Neural crest cell (in vitro differentiated cells): ENCODE measurements at places on chromosomes 6 and 20. TPM values are rescaled to one million over a fixed set of nuclear protein-coding genes. Genes with fewer than 3 reads are reported as not detected.

Gene LRRC73
- total RNA-seq = 2.1 and 2.7 TPM in 2 replicates

Gene SSTR4
- total RNA-seq = not detected in 2 replicates

Gene SIRPA
- total RNA-seq = 10.2 and 10.7 TPM in 2 replicates

Gene ACTR5
- total RNA-seq = 14.3 and 14.9 TPM in 2 replicates

Gene KCNK15
- not detected in 2 replicates for total RNA-seq

Gene PKHD1
- total RNA-seq = 0.16 and 0.25 TPM in 2 replicates

Gene GPLD1
- 4.7 and 6.0 TPM in 2 replicates for total RNA-seq

Gene FYN
- 227 and 260 TPM in 2 replicates for total RNA-seq

Gene MRPS18B
- 36.7 and 39.3 TPM in 2 replicates for total RNA-seq

Gene IPCEF1
- total RNA-seq = 0.28 and 0.52 TPM in 2 replicates

Gene NHSL1
- total RNA-seq = 54.7 and 56.6 TPM in 2 replicates

Gene NR2E1
- not detected in 2 replicates for total RNA-seq

Gene SRMS
- not detected in 2 replicates for total RNA-seq

Gene SPATS1
- not detected in 2 replicates for total RNA-seq

Gene ENPP1
- 4.0 and 4.9 TPM in 2 replicates for total RNA-seq

Gene CASS4
- 0.14 and 0.16 TPM in 2 replicates for total RNA-seq

Gene SYTL3
- total RNA-seq = 0.20 and 0.28 TPM in 2 replicates

Gene HLA-DOA
- total RNA-seq = 1.7 and 2.8 TPM in 2 replicates

Gene MYMX
- total RNA-seq = not detected in 2 replicates

Gene ABHD12
- total RNA-seq = 51.3 and 51.6 TPM in 2 replicates

Gene BTNL2
- not detected in 2 replicates for total RNA-seq

Gene EEF1A2
- 4.5 and 4.6 TPM in 2 replicates for total RNA-seq

Gene FOXC1
- total RNA-seq = 1.7 and 1.8 TPM in 2 replicates

Gene KCNK17
- total RNA-seq = 1.2 and 1.6 TPM in 2 replicates

Gene PRL
- total RNA-seq = not detected in 2 replicates

Gene ISM1
- 0.33 and 0.34 TPM in 2 replicates for total RNA-seq

Gene SLC22A7
- 0.37 TPM in 1 of 2 replicates, not detected in the other for total RNA-seq
